ENCODE measurements at places on chromosomes 13 and 19.
A peak's percentile ranks its signal among the peaks of the same experiment; 100 is the strongest.

DNA sequence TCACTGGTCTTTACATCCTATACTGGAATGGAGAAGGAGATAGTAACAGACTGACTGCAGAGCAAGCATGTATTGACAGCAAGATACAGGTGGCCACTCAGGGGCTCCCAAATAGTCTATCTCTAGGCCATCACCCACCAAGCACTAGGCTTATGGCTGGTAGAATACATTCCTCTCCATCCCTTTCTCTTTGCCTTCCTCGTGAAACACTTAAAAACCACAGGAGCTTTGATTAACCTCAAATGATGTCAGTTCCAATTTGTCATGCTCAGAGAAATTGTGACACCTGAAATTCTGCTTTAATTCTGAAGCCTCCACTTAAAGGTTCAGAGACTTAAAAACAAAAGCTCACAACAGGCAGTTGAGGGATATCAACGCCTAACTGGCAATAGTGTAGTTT, 17.2 kb downstream of the ENOX1 start:
- DNase-seq = no peak

- DNase-seq = no peak
Observed at GRCh38 chr13:110374431-110375370, 67.6 kb downstream of the COL4A2 start.

DNA sequence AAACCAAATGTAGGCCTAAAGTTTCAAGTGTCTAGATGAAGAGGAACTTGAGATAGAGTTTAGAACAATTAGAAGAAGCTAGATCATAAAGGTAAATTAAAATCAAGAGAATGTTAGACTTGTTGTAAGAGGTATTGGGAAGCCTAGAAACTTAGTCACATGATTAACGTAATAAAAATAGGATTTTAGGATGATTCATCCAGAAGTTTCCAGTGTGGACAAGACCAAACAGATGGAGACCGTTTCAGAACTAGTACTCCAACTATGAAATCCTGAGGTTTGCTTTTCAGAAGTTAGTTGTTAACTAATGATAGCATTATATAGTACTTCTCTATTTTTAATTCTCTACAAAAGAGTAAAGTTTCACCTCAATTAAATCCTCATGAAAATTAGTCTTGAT, 104.9 kb downstream of the MZT1 start:
- no peak for DNase-seq

DNA sequence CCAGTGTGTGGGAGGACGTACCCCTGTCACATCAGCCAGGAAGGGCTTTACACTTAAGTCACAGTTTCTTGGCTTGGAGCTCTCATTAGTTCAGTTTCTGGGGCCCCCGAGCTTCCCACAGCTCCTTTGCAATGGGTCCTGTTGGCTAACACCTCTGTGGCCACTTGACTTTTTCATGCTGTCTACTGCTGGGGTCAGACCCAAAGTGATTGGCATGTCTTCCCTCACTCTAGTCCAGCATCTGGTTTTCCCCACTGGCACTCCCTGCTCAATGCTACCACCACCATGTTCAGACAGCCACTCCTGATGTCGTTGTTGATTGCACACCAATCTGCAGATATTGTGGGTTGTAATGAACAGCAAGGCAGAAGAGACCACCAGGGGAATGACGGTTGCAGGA, 379.0 kb downstream of the FOXO1 start:
- no peak for DNase-seq

- DNase-seq = peak; percentile 34
Observed at GRCh38 chr19:3573162-3573857, 566 bp downstream of the HMG20B start.

DNA sequence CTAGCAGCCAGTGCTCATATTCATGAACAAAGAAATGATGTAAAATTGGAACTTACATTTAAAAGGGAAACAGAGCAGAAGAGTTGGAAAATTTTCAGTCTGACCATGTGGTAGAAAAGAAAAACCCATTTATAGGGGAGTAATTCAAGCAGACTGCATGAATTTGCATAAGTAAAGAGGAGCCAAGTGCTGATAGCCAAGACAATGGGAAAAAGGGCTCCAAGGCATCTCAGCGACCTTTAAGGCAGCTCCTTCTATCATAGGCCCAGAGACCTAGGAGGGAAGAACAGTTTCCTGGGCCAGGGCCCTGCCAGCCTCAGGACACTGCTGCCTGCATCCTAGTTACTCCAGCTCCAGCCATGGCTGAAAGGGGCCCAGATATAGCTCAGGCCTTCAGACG, 7.5 kb downstream of the DNAJC3 start:
- DNase-seq = no peak

DNA sequence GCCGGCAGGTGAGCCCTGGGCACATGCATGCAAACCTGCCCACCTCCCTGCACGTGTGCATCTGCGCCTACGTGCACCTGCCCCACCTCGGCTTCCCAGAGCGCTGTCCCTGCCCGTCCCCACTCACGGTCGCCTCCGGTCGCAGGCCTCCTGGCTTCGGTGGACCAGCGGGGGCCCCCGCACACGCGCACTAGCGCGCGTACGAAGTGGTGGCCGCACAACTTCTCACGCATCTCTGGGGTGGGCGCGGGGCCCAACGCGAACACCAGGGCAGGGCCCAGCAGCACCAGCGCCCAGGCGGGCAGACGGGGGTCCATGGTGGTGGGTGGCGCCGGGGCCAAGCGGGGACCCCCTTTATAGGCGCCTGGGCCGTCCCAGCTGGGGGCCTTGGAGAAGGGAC, at the start of gene INSL3:
Gene INSL3 (minus strand): TSS at position 330 of the 400 bp plus-strand sequence. CDS start 13 bp downstream, at position 317.
- DNase-seq = no peak

DNA sequence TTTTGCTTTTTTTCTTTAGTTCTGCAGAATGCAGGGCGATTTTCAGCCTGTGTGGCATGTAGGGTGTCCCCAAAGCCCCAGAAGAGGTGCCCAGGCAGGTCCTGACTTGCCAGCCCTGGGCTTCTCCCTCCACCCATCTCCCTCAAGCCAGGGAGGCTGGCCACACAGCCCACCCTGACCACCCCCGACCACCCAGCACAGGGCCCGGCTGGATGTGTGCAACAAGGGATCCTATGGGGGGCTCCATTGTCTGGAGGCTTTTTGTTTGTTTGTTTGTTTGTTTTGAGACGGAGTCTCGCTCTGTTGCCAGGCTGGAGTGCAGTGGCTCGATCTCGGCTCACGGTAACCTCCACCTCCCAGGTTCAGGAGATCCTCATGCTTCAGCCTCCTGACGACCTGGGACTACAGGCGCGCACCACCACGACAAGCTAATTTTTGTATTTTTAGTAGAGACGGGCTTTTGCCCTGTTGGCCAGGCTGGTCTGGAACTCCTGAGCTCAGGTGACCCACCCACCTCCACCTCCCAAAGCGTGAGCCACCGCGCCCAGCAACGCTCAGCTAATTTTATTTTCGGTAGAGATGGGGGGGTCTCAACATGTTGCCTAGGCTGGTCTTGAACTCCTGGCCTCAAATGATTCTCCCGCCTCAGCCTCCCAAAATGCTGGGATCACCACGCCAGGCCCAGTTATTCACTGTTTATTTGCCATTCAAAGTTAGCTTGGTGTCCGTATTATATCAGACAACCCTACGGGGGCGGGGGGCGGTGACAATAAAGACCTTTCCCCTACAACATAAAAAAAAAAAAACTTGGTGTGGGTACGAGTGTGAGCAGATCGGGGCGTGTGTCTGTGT, 7.8 kb upstream of the MKNK2 start:
- no peak for DNase-seq

DNA sequence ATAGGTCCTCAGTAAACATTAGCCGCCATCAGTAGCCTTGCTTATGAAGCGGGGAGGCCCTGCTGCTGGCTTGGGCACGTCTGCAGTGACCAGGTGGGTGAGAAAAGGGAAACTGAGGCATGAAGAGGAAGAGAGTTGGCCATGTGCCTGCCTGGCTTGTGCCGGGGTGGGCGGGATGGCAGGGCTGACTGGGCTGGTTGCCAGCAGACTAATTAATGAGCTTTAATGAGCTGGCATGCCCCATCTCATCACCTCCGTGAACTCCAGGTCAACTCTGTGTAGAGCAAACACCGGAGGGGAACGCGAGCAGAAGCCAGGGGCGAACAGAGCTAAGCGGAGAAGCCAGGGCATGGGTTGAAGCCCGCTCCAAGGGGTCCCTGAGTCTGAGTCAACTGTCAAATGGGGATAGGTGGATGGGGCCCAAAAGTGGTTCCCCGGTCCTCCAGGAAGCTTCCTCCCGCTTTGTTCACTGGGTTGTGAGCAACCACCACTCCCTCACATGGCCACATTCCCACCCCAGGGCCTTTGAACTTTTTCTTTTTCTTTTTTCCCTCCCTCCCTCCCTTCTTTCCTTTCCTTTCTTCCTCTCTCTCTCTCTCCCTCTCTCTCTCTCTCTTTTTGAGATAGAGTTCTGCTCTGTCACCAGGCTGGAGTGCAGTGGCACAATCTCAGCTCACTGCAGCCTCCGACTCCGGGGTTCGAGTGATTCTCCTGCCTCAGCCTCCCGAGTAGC, 8.7 kb downstream of the NR2F6 start:
- no peak for DNase-seq

DNA sequence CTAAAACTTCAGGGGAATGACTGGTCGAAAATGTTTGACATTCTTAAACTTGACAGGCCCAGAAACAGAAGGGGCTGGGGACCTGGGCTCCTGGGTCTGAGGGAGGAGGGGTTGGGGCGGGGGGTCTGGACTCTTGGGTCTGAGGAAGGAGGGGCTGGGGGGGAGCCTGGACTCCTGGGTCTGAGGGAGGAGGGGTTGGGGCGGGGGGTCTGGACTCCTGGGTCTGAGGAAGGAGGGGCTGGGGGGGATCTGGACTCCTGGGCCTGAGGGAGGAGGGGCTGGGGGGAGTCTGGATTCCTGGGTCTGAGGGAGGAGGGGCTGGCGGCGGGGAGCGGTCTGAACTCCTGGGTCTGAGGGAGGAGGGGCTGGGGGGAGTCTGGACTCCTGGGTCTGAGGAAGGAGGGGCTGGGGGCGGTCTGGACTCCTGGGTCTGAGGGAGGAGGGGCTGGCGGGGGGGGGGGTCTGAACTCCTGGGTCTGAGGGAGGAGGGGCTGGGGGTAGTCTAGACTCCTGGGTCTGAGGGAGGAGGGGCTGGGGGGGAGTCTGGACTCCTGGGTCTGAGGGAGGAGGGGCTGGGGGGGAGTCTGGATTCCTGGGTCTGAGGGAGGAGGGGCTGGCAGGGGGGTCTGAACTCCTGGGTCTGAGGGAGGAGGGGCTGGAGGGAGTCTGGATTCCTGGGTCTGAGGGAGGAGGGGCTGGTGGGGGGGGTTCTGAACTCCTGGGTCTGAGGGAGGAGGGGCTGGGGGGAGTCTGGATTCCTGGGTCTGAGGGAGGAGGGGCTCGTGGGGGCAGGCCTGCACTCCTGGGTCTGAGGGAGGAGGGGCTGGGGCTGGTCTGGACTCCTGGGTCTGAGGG, 5.5 kb upstream of the KLK6 start:
- DNase-seq = no peak

- DNase-seq = no peak
Observed at GRCh38 chr19:58355908-58356765, 2.8 kb upstream of the A1BG start.

GRCh38 chr13:49455007-49455398, 10.9 kb downstream of the SETDB2 start:
- no peak for DNase-seq

GRCh38 chr13:47121092-47121763, 224.4 kb upstream of the HTR2A start:
- no peak for DNase-seq

GRCh38 chr13:98260357-98261164, 83.5 kb upstream of the RNF113B start:
- DNase-seq = no peak

DNA sequence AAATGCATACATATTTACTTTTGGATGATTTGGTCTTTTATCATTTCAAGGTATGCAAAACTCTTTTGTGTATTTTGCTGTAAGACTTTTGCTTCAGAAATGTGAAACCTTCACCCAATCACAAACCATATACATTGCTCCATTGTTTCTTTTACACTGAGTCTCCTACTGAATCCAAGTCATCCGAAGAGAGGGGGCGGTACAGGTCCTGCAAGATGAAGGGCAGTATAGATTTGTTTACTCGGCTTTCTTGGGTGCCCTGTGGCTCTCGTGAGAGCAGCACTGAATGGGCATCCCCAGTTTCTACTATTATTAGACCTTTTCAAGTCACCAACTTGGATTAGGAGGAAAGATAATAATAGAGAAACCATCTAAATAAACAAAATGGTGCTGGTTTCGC, 280.6 kb downstream of the DCLK1 start:
- DNase-seq = no peak

GRCh38 chr13:29384466-29384865, 211.0 kb downstream of the SLC7A1 start:
- no peak for DNase-seq

GRCh38 chr13:97202761-97203160, 19.4 kb upstream of the MBNL2 start:
- DNase-seq = no peak

GRCh38 chr13:26185720-26186117, 36.4 kb downstream of the RNF6 start:
- no peak for DNase-seq

DNA sequence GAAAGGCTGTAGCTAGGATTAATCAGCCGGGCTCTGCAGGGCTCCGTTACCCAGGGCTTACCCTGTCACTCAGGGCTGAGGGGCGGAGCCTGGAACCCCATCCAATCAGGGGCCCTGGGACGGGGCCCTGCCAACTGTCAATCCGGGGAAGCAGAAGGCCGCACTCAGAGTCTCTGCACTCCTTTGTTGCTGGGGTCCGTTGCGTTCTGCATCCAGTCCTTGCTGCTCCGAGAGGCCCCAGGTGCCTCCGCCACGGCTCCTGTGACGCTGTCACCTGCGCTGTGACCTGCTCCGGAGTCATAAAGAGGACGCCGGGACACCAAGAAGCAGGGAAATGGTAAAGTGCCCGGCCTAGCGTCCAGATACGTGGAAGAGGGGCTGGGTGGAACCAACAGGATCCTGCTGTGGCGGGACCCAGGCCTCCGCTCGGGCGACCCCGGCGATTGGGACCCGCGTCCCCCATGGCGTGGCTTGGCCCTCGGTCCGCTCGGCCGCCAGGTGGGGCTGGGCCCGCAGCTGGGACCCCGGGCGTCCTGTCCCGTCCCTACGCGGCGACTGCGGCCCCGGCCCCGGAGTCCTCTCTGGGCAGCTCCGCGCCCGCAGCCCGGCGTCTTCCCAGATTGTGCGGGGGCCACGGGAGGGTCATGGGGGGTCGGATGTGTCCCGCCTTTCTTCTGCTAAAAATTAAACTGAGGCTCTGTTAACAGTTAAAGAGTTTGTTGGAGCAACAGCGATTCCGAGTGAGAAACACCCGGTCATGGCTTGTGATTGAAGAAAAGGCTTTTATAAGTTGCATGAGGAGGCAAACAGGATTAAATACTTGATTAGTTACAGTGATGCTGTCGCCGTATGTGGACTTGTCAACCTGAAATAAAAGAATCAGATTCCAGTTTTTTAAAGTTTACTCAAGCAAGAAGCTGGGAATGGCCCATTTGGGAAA, at the start of gene ZNF491:
Gene ZNF491 (plus strand): TSS at position 133 of the 940 bp plus-strand sequence. CDS start 7,431 bp downstream, outside the sequence.
- DNase-seq = peak; percentile 77

Measured in stimulated activated CD4-positive, alpha-beta T cell treated with anti-CD3 and anti-CD28 coated beads, Interleukin-2, amount 100 ng/mL, for 48 hours (primary cell).